ENCODE measurements at places on chromosomes 12 and 14. TPM values are rescaled to one million over a fixed set of nuclear protein-coding genes. Genes with fewer than 3 reads are reported as not detected.

The RNASE11 gene
- total RNA-seq = not detected

The SLC17A8 gene
- total RNA-seq = not detected

The DNAH10 gene
- total RNA-seq = 0.53 TPM

The KRT6C gene
- total RNA-seq = not detected

The NYNRIN gene
- total RNA-seq = 0.15 TPM

The FOXN4 gene
- total RNA-seq = not detected

The KLRC1 gene
- total RNA-seq = not detected

The FRMD6 gene
- 3.9 TPM for total RNA-seq

The KRT81 gene
- total RNA-seq = 0.35 TPM

The PTGER2 gene
- 0.77 TPM for total RNA-seq

The BBOF1 gene
- 0.77 TPM for total RNA-seq

The OTOGL gene
- total RNA-seq = 0.56 TPM

The PNMA1 gene
- 22.4 TPM for total RNA-seq

The BCL11B gene
- total RNA-seq = 5.3 TPM

The KNTC1 gene
- total RNA-seq = 68.3 TPM

The POTEM gene
- not detected for total RNA-seq

The TIMELESS gene
- total RNA-seq = 42.0 TPM

The WDHD1 gene
- 38.7 TPM for total RNA-seq

The OVCH1 gene
- total RNA-seq = not detected

DNA sequence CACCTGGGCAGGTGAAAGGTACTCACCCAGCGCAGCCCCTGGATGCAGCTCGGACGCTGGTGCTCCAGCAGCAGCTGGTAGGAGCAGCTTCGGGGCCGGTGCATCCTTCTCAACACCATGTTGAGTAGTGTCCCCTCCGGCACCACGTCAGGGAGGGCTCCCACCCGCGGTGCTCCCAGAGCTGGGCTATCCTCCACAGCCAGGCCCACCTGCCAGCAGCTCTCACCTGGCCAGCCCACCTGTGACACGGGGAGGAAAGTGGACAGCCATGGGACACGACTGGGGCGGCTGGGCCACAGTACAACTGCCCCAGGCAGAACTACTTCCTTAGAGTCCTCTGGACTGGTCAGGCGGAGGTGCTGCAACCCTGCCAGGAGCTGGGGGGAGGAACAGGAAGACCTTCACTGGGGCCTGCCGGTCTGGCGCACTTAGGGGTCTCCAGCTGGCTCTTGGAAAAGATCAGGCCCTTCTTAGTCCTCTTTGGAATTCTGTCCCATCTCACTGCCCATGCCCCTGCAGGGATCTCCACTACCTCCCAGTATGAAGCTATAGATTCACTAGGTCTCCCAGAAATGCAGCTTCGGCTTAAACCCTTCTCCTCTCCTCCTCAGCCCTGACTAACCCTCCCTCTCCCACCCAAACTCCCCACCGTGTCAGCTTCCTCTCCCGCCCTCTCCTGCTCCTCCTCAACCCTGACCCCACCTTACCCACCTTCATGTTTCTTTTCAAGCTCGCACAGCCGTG is 668 bp downstream of the RAPGEF3 start:
- DNase-seq = no peak

DNA sequence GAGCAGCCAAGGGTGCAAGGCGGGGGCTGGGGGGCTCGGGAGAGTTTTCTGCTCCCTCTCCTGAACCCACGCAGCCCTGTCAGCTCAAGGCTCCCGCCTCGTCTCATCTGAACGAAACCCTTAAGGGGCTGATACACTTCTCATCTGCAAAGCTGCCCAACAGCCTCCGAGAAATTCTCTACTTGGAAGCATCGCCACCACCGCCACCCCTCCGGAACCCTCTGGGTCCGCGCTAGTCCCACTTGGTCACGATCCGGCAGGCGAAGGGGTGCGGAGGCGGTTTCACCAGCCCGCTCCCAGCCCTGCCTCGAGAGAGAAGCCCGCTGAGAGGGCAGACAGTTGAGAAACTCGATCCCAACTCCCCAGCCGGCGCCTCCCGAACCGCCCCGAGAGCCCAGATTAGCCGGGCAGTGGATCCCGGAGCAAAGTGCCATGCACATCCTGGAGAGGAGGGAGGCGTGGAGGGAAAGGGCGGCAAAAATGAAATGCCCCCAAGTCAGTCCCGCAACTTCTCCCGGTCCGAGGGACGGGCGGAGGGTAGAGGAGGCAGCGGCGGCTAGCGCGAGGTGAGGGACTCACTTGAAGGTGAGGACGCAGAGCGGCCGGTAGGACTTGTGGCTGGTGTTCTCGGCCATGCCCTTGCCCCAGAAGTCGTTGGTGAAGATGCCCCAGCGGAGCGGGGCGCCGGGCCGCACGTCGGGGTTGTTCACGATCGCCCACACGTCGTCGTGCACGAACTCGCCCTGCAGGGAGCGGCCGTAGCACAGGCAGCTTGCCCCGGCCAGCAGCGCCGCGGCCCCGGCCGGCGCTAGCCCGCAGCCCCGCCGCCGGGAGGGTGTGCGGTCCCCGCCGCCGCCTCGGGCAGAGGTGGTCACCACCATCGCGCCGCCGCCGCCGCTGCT is 620 bp downstream of the TMTC1 start:
- DNase-seq = no peak

DNA sequence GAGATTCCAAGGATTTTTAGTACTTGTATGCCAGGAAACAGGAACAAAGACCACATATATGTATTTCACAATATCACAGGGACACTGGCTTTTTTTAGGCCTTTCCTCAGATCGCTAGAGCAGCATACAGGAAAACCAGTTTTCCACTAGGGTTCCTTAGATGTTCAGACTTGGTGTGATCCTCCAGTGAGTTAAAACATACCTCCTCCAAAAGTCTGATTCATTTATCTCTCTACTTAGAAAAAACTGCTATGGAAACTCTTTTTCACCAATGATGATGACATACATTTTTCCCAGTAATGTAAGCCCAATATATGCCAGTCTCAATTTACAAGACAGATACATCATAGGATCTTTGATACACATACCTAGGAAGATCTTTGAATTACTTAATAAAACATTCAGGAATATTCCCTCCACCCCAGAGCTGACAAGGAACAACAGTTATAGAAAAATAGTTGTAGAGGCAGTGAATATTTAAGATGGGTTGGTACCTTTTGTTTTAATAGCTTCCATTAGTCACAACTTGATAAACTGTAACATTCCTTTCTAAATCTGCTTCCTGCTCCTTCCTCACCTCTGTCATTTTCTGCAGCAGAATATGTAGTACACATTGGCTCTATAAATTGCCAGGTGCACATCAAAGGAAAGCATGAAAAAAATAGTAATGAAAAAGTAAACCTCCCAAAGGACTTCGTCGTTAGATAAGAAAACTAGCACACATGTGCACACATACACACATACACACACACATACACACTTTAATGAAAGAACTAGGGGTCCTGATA is 27.5 kb downstream of the BCAT1 start:
- no peak for DNase-seq

GRCh38 chr12:124648710-124649384 is 81.4 kb upstream of the NCOR2 start:
- DNase-seq = no peak

DNA sequence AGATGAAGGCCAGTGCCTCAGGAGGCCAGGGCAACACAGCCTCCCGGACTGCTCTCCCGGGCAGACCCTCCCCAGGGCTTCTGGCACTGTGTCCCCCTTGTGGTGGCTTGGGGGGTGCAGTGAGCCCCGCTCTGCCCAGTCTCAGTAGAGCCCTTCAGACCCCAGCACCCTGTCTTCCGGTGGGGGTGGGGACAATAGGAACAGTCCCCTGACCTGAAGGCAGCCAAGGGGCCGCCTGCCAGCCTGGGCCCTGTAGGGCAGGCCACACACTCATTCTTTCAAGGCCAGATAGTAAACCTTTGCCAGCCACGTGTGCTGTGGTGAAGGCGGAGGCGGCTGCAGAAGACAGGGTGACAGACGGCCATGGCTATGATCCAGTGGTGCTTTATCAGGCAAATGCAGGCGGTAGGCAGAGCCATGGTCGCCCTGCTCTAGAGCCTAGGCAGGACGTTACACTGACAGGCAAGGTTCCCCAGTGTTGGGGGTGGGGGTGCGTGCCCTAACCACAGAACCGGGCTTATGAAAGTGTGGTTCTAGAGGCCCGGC is 15.0 kb downstream of the ZFYVE21 start:
- DNase-seq = no peak

- no peak for DNase-seq
Observed at GRCh38 chr14:85573406-85573805, 43.5 kb downstream of the FLRT2 start.

GRCh38 chr12:125157177-125157576 is 91.9 kb downstream of the AACS start:
- DNase-seq = no peak

GRCh38 chr12:105793421-105793820 is 345.3 kb downstream of the NUAK1 start:
- DNase-seq = no peak

DNA sequence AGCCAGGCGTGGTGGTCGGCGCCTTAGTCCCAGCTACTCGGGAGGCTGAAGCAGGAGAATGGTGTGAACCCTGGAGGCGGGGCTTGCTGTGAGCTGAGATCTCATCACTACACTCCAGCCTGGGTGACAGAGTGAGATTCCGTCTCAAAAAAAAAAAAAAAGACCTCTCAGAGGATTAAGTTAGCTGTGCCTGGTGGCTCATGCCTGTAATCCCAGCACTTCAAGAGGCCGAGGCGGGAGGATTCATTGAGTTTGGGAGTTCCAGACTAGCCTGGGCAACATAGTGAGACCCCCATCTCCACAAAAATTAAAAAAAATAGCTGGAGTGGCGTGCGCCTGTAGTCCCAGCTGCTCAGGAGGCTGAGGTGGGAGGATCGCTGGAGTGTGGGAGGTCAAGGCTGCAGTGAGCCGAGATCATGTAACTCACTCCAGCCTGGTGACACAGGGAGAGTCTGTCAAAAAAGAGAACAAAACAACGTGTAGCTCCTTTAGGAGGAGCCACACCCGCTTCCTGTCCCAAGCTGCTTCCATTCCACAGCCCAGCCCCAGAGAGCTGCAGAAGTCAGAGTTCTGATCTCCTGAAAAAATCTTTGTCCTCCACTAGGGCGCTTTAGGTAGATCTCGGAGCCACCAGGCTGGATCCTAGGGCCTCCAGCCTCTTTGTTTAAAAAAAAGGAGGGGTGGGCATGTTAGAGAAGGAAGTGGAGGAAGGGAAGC is 11.5 kb upstream of the ULK1 start:
- no peak for DNase-seq

- peak; percentile 43 for DNase-seq
Observed at GRCh38 chr12:89789862-89790261, 81.2 kb upstream of the ATP2B1 start.

DNA sequence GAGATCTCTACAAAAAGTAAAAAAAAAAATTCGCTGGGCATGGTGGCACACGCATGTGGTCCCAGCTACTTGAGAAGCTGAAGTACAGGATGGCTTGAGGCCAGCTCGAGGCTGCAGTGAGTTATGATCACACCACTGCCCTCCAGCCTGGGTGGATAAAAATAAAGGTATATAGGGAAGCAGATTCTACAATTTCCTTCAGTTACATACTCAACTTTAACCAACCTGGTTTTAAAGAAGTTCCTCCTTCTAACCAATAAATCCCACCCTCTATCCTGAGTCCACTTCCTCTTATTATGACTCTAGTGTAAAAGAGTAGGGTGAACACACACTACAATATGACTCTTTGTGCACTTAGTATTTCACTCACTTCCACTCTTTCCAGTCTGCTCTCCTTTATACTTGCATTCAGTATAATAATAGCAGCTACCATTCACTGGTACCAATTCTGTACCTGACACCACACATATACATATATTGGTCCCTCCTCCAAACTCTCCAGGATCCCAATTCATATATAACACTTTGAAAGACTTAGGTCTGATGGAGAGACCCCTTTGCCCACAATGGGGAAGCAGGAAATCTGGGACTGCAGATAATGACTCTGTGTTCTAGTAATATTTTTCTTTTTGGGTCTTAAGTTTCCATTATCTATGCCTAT is 2.3 kb downstream of the ARF3 start:
- DNase-seq = no peak

DNA sequence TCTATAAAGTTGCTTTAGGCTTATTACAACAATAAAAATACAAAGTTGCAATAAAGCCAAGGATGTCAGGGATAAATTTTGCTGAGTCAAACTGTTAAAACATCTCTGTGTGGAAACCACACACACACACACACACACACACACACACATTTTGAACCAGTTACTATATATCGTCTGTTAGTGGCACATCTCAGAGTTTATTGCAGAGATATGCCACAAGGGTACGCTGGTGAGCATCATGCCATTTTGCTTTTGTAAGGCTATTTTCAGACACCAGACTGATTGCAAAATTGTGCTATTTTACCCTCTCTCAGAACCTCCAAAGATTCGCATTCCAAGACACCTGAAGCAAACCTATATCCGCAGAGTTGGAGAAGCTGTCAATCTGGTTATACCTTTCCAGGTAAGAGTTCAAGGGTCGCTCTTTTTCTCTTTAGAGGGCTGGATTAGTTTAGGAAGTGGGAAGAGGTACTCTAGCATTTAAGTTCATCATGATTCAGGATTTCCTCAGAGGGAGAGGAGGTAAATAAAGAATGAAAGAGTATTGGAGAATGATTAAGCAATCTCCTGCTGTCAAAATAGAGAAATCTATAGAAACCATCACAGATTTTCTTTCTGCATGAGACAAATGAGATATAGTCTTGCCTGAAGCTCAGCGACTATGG is 27.3 kb upstream of the CHPT1 start:
- no peak for DNase-seq

GRCh38 chr12:49707812-49708147 is 575 bp upstream of the FMNL3 start:
- DNase-seq = no peak

- no peak for DNase-seq
Observed at GRCh38 chr12:91884230-91884629, 261.4 kb downstream of the BTG1 start.

DNA sequence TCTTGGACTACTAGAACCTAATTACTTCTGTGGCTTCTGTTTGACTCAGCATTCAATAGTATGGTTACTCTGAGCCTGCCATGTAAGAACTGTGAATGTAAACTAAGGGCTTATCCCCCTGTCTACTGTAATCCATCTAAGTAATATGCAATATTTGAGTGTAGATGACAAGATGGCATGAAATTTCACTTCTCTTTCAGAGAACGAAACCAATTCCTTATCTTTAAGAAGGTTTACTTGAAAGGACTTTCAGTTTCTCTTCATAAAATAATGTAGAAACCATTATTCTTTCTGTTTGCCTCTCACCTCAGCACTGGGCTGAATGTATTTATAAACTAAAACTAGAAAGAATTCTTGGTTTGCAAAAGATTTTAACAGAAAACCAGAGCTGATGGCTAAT is 60.4 kb upstream of the ARID2 start:
- DNase-seq = peak; percentile 68

DNA sequence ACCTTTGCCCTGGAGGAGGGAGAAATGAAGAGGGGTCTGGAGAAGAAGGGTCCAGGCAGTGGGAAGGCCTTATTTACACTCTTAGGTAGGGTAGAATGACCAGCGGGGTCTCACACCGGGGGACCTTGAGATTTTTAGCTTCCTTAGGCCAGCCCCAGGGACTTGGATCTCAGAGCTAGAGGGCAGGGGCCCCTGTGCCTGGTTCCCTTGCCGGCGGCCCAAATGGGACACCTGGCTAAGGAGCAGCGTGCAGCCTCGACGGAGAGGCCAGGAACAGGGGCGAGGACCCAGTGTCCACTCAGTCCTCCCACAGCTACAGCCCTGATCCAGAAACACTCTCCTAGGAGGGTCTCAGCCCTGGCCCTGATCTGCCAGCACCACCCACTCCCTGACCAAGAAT is 41.8 kb downstream of the DIO3 start:
- no peak for DNase-seq

Measured in GM12878 (cell line).